ENCODE measurements at places on chromosomes 2 and 18.

- no peaks in the 10 kb centered on the region for H3K27me3 ChIP-seq
- H3K4me1 ChIP-seq: peaks cover 33% of the 10 kb centered on the region
- DNase-seq: no peak
- no peak overlapping the region for H3K27ac ChIP-seq
- no peak overlapping the region for H3K4me3 ChIP-seq
- H3K36me3 ChIP-seq: no peaks in the 10 kb centered on the region
Observed at GRCh38 chr2:239263669-239264491, 136.9 kb downstream of the HDAC4 start.

- no peaks in the 10 kb centered on the region for H3K27me3 ChIP-seq
- H3K36me3 ChIP-seq: no peaks in the 10 kb centered on the region
- H3K4me1 ChIP-seq: no peaks in the 10 kb centered on the region
Observed at GRCh38 chr2:25592766-25593292, 80.5 kb downstream of the DTNB start.

- no peak for DNase-seq
- no peaks in the 10 kb centered on the region for H3K27me3 ChIP-seq
- no peaks in the 10 kb centered on the region for H3K36me3 ChIP-seq
- H3K4me1 ChIP-seq: peaks cover 5% of the 10 kb centered on the region
- no peak overlapping the region for H3K27ac ChIP-seq
Observed at GRCh38 chr2:96324721-96325040, 436 bp upstream of the ITPRIPL1 start.

DNA sequence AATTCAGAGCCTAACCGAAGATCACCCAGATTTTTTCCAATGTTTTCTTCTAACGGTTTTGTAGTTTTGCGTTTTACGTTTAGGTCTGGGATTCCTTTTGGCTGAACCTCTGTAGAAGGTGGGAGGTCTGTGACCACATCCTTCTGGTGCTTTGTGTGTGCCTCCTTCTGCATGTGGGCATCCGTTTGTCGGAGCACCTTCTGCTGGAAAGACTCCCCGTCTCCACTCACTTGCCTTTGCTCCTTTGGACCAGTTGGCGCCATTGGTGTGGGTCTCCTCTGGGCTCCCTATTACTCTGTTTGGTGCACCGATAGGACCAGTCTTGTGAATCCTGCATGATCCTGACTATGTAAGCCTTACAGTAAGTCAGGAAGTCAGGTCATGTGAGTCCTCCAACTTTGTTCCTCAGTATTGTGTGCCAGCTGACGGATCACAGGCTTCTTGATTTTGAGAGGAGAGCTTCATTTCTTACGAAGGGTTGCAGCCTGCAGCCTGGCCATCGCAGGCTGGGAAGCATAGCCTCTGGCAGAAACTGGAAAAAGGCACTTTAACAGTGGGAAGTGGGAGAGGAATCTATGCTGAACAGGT lies 13.6 kb downstream of the AQP12A start:
- no peak overlapping the region for H3K27ac ChIP-seq
- no peaks in the 10 kb centered on the region for H3K36me3 ChIP-seq
- H3K27me3 ChIP-seq: no peaks in the 10 kb centered on the region
- DNase-seq: no peak
- H3K4me1 ChIP-seq: no peaks in the 10 kb centered on the region
- no peak overlapping the region for H3K4me3 ChIP-seq

DNA sequence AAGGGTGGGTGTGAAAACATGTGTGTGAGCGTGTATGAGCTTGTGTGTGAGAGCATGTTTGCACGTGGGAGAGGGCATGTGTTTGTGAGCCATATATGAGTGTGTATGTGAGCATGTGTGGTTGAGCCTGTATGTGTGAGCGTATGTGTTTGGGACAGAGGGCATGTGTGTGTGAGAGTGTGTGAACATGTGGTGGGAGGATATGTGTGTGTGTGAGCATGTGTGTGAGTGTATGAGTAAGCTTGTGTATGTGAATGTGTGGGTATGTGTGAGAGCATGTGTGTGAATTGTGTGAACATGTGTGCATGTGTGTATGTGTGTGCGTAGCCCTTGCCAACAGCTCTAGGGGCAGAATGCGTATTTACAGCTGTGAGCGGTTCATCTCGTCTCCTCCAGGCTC lies 163.0 kb downstream of the TMEM200C start:
- H3K4me1 ChIP-seq: no peaks in the 10 kb centered on the region
- H3K27ac ChIP-seq: no peak overlapping the region
- no peaks in the 10 kb centered on the region for H3K27me3 ChIP-seq
- no peak for DNase-seq

DNA sequence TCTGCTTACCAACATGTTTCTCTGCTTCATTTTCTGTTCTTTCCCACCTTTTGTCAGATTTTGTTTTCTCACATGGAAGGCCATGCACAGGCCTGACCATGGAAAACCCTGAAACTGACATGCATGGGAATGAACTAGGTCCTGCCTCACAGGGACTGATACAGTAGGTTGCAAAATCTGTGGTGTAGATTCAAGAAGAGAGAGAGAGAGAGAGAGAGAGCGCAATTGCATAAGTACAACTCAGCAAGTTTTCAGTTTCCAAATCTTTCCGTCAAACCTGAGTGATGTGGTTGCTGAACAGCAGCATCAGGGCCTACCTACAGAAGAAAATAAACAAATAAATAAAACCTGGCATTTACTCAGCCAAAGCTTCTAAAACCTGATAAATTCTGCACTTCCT lies 87.5 kb upstream of the RNF152 start:
- H3K4me1 ChIP-seq: peaks cover 17% of the 10 kb centered on the region
- no peaks in the 10 kb centered on the region for H3K36me3 ChIP-seq
- DNase-seq: no peak
- H3K27me3 ChIP-seq: no peaks in the 10 kb centered on the region

DNA sequence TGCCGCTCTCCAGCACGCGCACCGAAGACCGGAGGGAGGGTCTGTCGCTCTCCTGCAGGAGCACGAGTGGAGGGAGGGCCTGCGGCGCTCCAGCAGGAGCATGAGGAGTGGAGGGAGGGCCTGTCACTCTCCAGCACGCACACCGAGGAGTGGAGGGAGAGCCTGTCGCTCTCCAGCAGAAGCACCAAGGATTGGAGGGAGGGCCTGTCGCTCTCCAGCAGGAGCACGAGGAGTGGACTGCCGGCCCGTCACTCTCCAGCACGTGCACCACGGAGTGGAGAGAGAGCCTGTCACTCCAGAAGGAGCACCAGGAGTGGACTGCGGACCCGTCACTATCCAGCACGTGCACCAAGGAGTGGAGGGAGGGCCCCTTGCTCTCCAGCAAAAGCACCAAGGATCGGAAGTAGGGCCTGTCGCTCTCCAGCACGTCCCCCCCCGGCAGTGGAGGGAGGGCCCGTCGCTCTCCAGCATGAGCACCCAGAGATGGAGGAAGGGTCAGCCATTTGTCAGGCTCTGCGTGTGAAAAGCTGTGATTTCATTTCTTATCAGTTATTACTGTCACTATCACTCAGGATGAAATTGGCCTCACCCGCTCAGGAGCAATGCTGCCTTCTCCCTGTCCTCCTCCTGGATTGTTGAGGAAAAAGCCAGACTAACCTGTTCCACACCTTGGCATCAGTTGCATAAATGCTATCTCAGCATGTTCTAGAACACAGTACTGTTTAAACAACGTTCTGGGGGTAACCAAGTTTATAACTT lies 35.9 kb downstream of the ADI1 start:
- peaks cover 15% of the 10 kb centered on the region for H3K4me1 ChIP-seq
- DNase-seq: no peak
- H3K36me3 ChIP-seq: peaks cover 20% of the 10 kb centered on the region

DNA sequence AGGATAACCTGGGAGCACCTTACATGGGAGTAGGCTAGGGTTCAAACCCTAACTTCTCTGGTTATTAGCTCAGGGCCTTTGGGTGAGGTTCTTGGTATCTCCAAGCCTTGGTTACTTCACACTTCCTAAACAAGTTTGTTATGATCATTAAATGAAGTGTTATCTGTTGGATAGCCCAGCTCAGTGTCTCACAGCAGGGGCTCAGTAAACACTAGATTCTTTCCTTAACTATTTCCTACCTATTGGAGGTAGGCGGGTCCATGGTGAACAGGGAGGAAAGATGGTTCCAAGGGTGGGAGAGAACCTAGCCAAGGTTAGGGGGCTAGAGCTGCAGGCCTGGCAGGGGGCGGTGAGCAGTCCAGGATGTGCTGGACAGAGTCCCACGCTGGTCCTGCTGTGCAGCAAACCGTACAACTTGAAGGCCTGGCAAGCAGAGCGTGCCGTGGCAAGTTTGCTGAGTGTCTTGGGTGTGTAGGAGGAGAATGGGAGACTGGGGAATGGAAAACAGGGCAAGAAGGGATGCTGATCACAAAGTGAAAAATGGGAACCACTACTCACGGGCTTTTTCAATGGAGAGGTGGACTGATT lies 259.1 kb downstream of the PRKCE start:
- H3K27me3 ChIP-seq: no peaks in the 10 kb centered on the region
- H3K36me3 ChIP-seq: no peaks in the 10 kb centered on the region
- DNase-seq: no peak
- no peaks in the 10 kb centered on the region for H3K4me1 ChIP-seq
- H3K27ac ChIP-seq: no peak overlapping the region

GRCh38 chr2:76668279-76668678 lies 853.9 kb downstream of the LRRTM4 start:
- no peaks in the 10 kb centered on the region for H3K36me3 ChIP-seq
- no peaks in the 10 kb centered on the region for H3K27me3 ChIP-seq
- no peak overlapping the region for H3K27ac ChIP-seq
- no peak for DNase-seq
- no peaks in the 10 kb centered on the region for H3K4me1 ChIP-seq
